T-helper 2 cell (primary cell): ENCODE measurements at places on chromosomes 7 and 10.

DNA sequence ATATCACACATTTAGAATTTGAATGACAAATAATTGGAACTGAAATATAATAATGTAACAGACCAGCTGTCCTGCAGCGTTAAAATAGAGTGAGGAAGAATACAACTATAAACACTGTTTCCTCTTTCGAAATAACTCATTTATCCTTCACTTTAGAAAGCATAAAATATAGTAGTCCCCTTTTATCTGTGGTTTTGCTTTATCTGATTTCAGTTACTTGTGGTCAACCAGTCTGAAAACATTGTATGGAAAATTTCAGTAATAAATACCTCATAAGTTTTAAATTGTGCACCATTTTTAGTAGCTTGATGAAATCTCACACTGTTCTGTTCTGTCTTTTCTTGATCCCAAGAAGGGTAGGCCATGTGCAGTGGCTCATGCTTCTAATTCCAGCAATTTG, 31.7 kb downstream of the POLR1F start:
- no peak for DNase-seq

DNA sequence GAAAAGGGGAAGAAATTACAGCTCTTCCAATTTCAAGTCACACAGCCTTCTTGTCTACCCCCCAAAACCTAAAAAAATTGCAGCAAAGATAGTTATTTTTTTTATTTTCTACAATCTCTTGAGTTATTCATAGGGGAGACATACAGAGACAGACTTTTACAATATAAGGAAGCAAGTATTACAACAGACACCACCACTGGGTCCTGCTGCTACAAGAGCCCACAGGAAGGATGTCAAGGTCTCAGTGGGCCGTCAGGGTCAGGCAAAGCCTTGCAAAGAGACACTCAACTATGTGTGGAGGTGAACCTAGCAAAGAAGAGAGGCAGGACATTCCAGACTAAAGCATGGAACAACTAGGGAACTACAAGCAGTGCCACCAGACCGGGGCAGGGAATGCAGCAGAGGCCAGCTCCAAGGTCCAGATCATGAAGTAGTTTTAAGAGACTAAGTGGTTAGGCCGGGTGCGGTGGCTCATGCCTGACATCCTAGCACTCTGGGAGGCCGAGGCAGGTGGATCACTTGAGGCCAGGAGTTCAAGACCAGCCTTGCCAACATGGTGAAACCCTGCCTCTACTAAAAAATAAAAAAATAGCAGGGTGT, 28.2 kb upstream of the ZCCHC24 start:
- no peak for DNase-seq

GRCh38 chr7:97973206-97973658, 16.8 kb downstream of the OCM2 start:
- DNase-seq, result no peak

GRCh38 chr10:29056729-29057128, 232.1 kb upstream of the LYZL1 start:
- no peak for DNase-seq

DNA sequence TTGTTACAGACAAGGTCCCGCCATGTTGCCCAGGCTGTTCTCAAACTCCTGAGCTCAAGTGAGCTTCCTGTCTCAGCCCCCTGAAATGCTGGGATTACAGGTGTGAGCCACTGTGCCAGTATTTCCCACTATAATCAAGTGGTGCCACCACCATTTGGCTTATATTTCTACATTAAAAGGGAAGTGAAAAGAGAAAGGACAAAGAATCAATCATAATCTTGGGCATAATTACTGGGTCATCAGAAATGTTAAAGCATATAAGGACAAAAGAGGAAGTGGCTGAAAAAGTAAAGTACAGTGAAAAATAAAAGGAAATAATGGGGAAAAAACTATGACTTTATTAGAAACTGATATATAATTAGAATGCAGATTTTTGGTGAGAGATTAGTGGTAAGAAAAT, 25.7 kb upstream of the ENTPD1 start:
- DNase-seq, result no peak

DNA sequence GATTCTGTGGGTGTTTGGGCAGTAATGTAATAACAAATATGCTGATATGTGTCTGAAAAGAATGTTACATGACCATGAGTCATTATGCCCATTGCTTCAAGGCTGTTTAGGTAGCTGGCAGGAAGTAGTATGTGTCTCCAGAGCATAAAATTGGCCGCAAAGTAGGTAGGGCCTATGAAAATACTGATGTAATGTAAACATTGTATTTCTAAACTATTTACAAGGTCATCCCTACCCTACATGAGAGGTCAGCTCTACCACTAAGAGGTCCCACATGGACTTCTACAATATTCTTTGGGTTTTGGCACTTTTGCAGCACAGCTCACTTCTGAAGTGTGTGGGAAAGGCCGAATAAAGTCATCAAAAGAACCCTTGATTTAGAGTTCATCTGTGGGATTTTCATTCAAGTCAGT, 301.9 kb downstream of the AHR start:
- no peak for DNase-seq

DNA sequence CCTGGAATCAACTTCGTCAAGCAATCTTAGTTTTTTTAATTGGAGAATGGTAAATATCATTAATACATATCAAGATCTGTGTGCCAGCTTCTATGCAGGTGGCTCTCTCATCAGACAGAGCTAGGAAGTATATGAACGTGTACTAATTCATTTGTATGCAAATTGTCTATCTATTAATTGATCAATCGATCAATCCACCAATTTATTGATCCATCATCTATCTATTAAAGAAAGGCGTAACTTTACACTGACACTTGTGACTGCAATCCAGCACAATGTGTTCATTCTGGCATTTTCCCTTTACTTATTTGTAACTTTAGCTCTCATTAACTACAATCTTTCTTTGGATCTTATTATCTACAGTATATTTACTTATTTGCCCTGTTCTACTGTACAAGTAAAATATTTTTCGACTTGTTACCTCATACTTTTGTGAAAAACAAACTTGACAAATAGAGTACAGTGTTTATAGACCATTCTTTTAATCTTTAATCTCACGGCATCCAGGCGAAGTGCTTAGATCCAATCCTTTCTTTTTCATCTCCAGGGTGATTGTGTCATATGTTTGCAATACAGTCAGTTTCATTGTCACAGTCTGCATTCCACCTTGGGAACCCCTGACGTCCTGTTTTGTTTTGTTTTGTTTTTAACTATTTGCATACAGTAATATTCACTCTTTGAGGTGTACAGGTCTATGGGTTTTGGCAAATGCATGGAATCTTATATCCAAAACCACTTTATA, 22.0 kb upstream of the GHRHR start:
- DNase-seq, result no peak

DNA sequence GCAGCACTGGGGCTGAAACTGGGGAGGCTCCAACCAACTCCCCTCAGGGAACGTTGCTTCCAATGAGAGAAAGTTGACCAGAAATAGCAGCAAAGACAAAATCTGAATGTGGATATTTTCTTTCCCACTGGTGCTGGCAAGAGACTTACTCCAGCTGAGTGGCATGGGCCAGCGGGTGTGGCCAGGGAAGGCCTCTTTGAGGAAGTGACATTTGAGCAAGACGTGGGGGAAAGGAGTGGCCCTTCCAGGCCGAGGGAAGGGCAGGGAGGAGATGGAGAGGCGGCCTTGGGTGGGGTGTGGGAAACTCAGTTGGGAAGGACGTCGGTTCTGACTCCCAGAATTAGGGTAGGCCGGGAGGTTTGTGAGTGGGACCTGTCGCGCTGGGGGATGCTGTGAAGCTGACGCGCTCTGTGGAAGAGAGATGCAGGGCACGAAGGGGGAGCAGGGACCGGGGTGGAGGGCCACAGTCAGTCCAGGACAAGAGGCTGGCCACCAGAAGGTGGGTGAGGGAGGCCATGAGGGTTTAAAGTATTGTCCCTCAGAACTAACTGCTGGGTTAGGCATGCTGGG, 96.7 kb upstream of the IKZF1 start:
- no peak for DNase-seq

- no peak for DNase-seq
Measured at GRCh38 chr10:46025406-46025805, 5.0 kb downstream of the NCOA4 start.

GRCh38 chr7:91357901-91358300, 93.7 kb downstream of the FZD1 start:
- DNase-seq, result no peak

DNA sequence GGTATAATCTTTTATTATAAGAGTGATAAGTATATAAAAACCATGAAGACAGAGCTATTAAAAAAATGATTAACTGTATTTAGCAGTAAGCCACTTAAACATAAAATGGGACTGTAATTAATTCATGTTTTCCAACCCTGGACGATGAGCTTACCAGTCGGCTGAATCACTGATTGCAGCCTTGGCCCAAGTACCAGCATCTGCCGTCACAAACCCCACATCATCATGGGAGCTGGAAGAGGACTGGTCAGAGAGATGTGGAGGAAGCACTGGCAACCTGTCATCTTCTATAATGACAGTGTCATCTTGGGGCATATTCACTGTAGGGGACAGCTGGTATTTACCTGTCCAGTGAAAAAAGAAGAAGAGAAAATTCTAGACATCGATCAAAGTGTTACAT, 473.6 kb downstream of the PARD3 start:
- DNase-seq, result no peak

GRCh38 chr7:76513817-76514799, 3.8 kb downstream of the UPK3B start:
- no peak for DNase-seq

DNA sequence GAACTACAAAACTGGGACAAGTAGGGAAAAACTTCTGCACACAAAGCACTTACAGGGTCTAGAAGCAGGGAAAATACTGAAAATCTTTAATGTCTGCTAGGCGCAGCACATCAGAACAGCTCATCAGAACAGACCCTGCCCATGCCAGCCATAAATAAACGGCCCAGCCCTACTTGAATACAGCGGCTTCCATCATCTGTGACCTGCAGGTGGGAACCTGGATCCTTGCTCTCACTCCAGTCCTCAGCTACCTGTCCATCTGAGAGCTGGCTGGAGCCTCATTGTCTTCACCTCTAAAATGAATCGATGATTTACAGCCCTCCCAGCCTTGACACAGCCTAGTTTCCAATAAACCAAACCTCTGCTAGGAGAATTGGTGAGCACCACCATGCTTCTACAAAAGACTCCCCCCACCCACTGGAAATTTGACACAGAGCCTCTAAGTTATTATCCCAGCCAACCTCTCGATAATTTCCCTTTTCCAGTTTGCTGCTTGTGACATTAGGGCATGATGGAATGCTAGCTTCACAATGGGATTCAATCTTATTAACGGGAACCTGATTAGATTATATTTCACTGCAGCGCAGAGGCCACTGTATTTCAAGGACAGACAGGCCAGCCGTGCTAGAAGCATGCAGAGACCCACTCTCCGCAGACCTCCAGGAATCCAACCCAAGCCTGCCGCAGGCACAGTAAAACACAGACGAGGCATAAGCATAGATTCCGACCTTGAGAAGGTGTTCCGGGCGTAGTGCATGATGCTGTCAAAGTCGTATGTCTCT, 61.6 kb upstream of the OPALIN start:
- no peak for DNase-seq

- DNase-seq, result no peak
Measured at GRCh38 chr7:150410680-150411346, 31.7 kb downstream of the ZNF775 start.

DNA sequence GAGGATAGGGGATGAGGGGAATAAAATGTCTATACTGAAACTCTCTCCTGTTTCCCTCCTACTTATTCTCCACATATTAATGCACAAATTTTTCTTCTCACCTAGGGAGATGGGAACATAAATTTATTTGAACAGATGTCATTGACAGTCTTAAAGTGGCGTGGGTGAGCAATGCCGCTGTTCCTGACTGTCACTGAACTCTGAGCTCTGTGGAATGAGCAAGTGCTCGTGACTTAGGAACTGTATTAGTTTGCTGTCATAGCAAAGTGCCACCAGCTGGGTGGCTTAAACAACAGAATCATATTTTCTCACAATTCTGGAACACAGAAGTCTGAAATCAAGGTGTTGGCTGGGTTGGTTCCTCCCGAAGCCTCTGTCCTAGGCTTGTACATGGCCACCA, 29.1 kb downstream of the INPP5F start:
- no peak for DNase-seq

DNA sequence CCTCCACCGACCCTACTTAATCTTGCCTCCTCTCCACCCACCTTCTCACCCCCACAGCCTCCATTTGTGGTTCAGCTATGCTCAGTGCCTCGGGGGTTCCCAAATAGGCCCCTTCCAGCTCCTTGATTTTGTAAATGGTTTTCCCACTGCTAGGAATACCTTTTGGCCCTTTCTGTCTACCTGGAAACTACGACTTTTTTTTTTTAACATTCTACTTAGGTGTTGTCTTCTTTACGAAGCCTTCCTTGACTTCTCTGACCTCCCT, 27.2 kb upstream of the PDCD4 start:
- DNase-seq, result no peak

DNA sequence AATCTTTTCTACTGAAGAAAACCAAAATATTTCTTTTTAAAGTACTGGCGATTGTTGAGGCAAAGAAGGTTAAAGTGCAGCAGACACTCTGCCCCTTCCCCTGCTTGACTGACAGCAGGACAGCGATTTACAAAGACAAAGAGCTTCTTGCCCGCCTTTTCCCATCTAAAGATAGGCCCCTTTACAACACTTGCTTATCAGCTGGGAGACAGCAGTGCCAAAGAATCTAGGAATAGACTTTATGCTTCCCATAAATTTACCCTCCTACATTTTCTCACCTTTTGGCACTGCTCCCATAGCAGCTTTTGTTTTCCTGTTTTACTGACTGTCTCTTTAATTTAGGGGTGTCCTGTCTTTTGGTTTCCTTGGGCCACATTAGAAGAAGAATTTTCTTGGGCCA, 824.1 kb downstream of the CCSER2 start:
- DNase-seq, result no peak

DNA sequence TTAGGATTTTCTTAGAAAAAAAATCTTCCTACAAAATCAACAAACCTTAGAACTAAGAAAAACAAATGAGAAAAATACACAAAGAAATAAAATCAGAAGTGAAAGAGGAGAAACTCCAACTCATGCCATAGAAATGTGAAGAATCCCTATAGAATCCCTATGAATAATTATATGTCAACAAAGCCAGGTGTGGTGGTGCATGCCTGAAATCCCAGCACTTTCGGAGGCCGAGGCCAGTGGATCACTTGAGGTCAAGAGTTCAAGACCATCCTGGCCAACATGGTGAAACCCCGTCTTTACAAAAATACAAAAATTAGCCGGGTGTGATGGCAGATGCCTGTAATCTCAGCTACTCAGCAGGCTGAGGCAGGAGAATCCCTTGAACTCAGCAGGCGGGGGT, 27.1 kb downstream of the ACSM6 start:
- no peak for DNase-seq

- no peak for DNase-seq
Measured at GRCh38 chr10:128866551-128866950, 600.5 kb upstream of the MGMT start.

- DNase-seq, result no peak
Measured at GRCh38 chr10:1121271-1121970, 65.2 kb downstream of the WDR37 start.

GRCh38 chr10:71486484-71487114, 89.9 kb downstream of the CDH23 start:
- DNase-seq, result no peak
